ENCODE measurements at places on chromosomes 3 and 15.
A peak's percentile ranks its signal among the peaks of the same experiment; 100 is the strongest.

DNA sequence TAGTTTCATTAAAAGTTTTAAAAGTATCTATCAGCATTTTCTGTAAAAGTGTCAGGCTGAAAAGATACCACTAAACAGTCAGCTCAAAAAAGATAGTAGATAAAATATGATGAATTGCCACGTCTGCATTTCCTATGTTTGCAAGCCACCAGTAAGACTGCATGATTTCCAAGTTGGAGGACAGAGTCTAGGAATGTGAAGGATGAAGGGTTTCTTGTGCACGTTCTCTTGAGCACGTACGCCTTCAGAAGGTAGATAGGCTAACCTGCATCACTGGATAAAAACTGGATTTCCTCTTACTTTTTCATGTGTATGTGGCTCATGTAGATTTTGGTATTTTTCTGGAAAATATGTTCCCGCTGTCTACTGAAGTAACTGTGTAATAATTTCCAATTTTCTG lies 9.9 kb upstream of the SEMA6D start:
- DNase-seq: no peak

DNA sequence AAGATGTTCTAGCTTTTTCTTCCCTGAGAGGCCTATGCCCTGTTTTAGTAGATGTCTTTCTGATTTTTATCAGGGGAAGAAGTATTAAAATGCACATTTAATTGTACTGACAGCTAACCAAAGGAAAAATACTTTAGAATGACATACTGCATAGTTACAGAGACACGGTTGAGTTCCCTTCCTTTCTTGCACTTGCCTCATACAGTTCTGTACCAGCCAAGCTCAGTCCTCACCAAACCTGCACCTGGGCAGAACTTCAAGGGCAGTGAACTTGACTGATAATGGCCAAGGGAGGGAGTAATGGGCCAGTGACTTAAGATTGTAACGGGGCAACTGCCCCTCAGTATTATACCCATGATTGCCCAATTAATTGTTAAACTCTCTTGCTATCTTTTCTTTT lies 34.1 kb upstream of the RASGRP1 start:
- peak; percentile 43 for DNase-seq

DNA sequence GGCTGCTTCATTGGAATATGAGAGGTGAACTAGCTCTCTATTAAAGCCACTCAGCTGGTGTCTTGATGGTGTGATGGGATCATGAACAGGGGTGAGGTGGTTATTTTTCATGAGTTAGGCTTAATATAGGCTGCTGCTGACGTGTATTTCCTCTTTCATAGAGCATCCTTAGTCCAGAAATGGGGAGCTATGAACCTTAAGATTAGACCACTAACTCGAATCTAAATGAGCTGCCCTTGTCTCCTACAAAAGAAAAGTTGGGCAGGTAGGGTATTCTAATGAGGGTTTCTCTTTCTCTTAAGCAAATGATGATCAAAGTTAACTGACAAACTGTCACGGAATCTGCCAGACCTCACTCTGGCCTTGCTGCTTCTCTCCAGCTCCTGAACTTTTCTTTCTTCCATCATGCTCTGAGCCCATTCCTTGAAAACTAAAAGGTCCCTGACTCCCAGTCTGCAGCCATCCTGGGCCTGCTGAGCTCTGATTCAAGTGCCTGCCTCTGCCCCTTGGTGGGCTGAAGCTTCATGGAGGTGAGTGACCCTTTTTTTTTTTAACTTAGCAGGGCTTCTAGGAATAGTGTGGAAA lies at the start of gene TRIM69:
Gene TRIM69, plus strand, starts transcription at position 348 of the 585 bp plus-strand sequence. Its CDS starts 177 bp downstream, at position 525.
- DNase-seq: no peak

DNA sequence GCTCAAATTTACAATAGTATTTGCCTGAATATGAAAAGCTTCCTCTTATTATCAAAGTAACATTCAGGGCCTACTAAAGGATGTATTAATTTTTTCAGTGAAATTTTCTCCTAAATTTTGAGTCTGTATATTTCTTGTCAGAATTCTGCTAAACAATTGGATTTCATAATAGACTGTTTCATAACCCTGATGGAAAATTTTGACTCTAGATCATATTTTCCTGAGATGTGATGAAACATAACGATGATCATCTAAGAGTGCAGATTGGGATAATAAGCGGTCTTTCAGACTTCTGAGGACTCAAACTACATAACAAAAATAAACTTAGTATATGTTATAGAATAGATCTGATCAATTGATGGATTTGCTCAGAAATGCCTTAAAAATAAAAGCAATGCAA lies 574.5 kb upstream of the TBL1XR1 start:
- no peak for DNase-seq

- no peak for DNase-seq
Measured at GRCh38 chr15:89633585-89633984, 21.7 kb downstream of the KIF7 start.
